Activated CD4-positive, alpha-beta T cell treated with anti-CD3 and anti-CD28 coated beads, Interleukin-2, amount 10 ng/mL, durations not matched to agents 24 days and 14 days (primary cell): ENCODE measurements at places on chromosomes 7 and 10. TPM values are rescaled to one million over a fixed set of nuclear protein-coding genes. Genes with fewer than 3 reads are reported as not detected.

Gene TACR2
- total RNA-seq = not detected in 2 replicates

Gene GPRIN2
- not detected in 2 replicates for total RNA-seq

DNA sequence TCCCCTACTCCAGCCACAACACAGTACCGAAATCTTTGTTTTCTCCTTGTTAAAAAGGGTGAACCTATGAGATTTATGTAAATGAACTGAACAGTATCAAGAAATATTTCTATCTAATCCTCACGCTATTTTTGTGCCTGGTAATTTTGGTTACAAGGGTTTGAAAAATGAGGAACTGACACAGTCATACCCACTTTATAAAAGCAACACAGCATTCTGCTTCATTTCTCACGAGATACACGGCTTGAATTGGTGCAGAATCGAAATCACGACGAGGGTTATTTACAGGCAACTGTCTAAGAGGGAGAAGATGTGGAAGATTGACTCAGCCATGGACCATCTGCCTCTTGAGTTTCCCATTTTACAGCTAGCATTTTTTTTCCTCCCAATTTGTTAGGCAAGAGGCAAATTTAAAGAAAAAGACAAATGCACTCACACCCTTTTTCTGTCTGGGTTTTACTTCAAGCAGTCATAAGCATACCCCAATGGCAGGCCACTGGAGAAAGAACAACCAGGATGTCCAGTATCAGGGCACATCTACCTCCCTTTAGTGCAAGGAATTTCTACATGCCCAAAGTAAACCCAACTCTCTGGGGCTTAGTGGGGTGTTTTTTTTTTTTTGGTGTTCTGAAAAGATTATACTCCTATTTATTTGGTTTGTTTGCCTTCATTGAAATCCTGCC lies 108.1 kb downstream of the ITGB8 start:
- no peak for DNase-seq

DNA sequence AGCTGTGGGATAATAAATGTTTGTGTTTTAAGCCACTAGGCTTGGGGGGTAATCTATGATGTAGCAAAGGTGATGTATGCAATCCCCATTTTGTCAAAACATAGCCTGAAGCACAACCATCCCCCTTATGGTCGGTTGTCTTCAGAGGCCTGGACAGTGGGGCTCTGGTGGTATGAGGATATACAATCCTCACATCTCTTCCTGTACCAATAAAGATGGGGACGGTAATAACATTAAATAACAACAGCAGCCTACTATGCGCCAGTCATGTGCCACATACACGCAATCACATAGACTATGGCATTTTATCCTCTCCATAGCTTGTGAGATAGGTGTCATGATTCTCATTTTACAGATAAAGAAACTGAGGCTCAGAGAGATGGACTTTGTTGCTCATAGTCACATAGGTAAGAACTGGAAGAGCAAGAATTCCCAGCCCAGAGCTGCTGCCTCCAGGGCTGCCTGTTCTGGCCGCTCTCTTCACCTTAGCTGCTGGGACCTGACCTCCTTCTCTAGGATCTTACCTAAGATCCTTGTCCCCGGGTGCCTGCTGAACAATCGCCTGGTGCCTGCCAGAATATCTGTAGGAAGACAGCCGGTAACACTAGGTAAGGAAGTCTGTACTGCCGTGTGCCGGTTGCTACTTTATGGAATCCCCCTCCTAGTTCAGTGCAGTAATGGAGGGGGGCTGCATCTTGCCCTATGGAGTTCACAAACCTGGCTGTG lies 108.6 kb downstream of the ARHGAP22 start:
- DNase-seq = no peak

DNA sequence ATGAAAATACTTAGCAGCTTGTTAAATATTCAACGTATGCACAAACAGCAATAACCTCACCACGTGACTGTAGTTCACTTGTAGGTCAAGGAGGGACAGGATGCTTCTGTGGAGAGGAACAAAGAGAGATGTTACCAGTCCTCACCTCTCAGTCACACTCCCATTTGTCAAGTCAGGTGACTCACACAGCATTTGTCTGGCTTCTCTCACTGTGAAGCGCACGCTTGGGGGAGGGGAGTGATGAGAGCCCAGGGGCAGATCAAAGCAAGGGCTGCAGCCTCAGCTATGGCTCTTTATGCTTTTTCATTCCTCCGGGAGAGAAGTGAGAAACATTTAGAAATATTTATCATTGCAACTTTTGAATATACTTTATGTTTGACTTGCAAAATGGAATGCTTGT lies 2.9 kb upstream of the RBM20 start:
- DNase-seq = peak; percentile 67
